Stimulated activated CD4-positive, alpha-beta T cell treated with anti-CD3 and anti-CD28 coated beads, Interleukin-1b, Interleukin-23, amount 100 ng/mL, for 1 hour (primary cell): ENCODE measurements at places on chromosomes 7 and 10.

DNA sequence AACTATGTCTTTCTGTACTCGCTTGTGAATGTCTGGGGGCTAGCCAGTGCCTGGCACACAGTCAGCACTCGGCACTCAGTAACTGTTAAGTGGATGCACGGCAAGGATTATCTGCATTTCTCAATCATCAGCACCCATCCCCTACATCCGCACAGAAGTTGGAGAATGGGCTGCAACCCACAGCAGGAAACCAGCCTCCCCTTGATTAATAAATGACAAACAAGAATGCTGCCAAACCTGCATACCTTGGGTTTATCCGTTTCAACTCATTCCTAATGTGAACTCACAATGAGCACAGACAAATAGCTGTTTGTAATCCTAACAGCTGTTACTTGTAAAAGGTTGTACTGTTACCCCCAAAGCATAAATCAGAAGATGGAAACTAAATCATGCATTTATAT lies 28.9 kb downstream of the PPP1R3C start:
- no peak for DNase-seq

DNA sequence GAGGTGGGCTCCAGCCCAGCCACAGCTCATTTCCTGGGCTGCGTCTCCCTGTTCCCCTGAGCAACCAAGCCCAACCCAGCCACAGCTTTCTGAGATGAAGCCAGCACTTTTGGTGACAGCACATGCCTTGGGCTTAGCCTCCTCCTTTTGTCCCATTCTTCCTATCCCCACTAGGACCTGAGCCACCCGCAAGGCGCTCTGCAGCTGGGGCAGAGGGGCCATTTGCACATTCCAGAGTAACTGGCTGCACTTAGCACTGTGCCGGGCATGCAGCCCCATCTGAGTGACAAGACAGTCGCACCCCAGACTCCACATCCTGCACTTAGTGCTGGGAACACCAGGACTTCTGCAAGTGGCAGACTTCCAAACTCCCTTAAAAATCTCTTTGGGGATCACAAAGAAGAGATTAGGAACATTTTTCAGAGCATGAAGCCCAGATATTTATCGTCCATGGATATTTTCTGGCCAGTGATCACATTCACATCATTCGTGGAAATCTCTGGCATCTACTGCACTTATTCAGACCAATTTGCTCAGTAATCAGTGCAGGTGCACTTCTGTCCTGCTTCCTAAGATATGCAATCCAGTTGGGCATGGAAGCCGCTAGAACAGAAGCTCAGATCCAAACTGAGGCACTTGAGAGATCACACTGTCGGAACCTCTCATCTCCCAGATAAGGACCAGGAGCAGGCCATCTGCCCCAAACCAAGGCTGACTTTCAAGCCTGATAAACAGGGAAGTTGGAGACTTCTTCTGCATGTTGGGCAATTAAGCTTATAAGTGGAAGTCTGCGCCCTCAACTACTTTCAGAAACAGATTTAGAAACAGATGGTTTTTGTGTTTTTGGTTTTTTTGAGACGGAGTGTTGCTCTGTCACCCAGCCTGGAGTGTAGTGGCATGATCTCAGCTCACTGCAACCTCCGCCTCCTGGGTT lies 26.4 kb downstream of the CHST15 start:
- DNase-seq: no peak

DNA sequence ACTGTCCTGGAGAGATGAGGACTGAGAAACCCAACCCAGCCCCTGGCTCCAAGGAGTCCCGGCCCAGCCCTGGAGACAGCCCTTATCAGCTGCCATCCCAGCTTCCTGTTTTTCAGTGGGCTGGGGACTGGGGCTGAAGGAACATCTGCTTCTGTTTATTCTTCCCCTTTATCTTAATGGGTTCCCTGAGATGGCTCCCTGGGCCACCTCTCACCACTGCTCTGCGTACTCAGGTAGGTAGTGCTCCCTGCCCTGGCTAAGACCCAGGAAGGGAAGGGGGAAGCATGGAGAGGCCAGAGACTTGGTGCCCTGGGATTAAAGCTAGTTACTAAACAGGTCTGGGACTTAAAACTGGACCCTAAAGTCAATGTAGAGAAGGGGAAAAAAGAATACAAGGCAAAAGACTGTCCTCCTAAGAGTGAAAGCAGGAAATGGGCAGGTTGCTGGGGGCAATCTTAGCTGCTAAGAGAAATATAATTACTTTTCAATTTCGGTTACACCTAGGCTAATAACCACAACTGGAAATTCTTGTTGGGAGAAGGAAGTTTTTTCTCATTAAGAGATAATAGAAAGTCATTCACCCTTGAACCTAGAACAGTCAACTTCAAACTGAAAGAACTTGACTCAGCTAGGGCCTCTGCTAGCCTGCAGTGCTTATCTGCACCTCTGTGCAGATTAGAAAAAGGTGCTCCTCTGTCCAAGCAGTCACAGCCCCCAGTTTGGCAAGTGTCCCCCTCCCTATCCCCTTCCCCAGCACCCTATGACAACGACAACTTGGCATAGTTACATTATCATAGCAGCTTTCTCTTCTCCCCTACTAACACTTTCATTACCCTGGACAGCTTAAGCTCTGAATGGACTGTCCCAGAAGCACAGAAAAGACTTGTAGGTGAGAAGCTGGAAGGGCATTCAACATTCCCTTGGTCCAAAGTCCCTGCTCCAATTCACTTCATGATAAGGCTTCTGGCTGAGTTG lies 65.6 kb upstream of the KDM7A start:
- no peak for DNase-seq

DNA sequence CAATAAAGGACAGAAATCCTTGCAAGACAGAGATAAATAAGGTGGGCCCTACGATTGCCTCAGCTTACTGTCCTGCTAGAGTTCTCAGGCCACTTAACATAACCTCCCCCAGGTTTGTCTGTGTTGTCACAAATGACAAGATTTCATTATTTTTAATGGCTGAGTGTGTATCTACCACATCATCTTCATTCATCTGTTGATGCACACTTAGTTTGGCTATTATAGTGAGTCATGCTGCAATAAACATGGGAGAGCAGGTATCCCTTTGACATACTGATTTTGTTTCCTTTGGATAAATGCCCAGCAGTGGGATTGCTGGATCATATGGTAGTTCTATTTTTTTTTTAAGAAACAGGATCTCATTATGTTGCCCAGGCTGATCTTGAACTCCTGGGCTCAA lies 60.6 kb downstream of the PRTFDC1 start:
- DNase-seq: no peak

DNA sequence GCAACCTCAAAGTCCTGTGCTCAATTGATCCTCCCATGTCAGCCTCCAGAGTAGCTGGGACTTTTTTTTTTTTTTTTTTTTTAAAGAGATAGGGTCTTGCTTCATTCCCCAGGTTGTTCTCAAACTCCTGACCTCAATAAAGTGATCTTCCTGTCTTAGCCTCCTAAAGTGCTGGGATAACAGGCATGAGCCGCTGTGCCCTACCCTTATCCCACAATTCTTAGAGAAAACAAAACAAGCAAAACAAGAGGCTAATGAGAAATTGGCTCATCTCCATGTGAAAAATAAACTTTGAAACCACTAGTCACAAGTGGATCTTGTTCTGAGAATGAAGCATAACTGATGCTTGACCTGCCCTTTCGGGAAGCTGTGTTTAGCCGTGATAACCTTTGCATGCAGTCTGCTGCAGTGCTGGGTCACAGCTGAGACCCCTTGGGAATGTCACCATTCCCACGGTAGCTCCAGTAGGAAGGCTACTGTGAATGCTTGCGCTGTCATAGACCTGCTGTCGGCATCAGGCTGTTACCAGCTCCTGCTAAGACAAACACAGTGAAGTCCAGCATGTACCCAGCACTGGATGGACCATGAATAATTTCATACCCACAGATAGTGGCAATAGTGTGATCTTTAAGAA lies 290.7 kb upstream of the KIAA1217 start:
- no peak for DNase-seq

GRCh38 chr7:17364671-17365070 lies 66.2 kb downstream of the AHR start:
- DNase-seq: no peak

- DNase-seq: no peak
Observed at GRCh38 chr10:48214716-48215485, 59.6 kb downstream of the FRMPD2 start.

GRCh38 chr10:43043342-43043772 lies 33.5 kb upstream of the RET start:
- no peak for DNase-seq

GRCh38 chr10:100894589-100895294 lies 18.0 kb upstream of the SLF2 start:
- no peak for DNase-seq

DNA sequence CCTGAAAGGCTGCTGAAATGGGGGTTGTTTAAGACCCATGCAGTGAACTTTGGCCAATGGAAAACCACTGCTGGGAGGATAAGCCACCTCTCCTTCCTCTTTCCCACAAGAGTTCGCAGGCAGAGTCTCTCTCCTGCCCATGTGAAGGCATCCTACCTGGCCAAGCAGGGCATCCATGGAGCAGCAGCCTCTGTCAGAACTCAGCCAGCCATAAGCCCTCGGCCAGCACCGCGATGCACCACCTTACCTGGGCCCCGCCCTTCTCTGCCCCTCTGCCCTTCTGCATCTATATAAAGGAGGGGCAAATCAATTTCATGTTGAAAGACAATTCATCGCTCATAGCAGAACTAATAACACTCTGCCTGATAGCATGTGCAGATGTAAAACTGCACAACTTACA lies 6.1 kb upstream of the STK32C start:
- no peak for DNase-seq

GRCh38 chr7:135291809-135292253 lies 58.2 kb downstream of the STRA8 start:
- DNase-seq: no peak

GRCh38 chr10:36669615-36670352 lies 455.6 kb upstream of the ANKRD30A start:
- no peak for DNase-seq

GRCh38 chr10:63798599-63799498 lies 277.6 kb downstream of the REEP3 start:
- no peak for DNase-seq
